ENCODE measurements at places on chromosomes 16 and 17. TPM values are rescaled to one million over a fixed set of nuclear protein-coding genes. Genes with fewer than 3 reads are reported as not detected.

DNA sequence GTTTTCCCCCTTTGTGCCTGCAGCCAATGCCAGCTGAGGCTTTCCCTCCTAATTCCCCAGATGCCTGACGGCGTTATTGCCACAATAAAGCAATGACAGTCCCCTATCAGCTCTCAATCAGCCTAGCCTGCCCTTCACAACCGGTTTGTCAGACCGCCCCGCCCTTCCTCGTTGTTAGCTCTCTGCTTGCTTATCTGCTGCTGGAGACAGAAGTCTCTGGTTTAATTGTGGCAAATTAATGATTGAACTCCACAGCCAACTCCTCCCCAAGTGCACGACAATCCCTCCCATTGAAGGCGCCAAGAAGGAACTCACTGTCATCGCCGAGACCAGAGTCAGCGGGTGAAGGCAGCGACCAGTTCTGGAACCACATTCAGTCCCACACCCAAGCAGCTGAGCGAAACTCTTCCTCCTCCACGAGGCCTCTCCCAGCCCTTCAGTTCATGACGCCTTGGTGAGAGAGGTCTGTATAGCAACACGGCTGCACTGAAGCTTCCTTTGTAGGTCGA, 474.4 kb downstream of the SLC39A11 start:
- no peak for DNase-seq

The TSPAN10 gene
- 0.56 TPM for total RNA-seq

DNA sequence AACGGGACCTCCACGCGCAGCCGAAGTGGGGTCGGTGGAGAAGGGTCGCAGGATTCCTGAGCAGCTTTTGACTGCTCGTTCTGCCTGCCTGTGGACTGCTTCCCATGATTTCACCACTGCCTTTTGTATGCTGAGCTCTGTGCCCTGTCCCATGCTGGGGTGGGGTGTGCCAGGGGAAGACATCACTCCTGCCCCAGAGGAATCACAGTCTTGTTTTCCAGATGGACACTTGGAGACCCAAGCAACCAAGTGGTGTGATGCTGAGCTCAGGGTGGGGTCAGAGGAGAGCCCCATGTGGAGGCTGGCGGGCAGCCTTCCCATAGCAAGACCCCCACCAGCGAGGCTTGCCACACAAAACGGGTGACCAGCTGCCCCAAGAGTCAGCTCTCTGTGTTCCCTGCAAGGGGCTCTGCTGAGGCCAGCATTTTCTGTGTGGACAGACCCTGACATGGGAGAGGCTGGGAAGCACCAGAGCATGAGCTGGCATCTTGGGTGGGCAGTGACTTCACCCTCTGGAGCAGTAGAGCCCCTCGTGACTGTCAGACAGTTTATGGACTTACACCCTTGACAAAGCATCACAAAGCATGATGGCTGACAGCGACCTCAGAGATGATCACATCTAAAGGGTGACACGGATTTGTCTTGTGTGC, 111.9 kb downstream of the GNAO1 start:
- no peak for DNase-seq

The CES1 gene
- total RNA-seq = 0.66 TPM

The DPEP3 gene
- not detected for total RNA-seq

The CCL3 gene
- total RNA-seq = 197 TPM

DNA sequence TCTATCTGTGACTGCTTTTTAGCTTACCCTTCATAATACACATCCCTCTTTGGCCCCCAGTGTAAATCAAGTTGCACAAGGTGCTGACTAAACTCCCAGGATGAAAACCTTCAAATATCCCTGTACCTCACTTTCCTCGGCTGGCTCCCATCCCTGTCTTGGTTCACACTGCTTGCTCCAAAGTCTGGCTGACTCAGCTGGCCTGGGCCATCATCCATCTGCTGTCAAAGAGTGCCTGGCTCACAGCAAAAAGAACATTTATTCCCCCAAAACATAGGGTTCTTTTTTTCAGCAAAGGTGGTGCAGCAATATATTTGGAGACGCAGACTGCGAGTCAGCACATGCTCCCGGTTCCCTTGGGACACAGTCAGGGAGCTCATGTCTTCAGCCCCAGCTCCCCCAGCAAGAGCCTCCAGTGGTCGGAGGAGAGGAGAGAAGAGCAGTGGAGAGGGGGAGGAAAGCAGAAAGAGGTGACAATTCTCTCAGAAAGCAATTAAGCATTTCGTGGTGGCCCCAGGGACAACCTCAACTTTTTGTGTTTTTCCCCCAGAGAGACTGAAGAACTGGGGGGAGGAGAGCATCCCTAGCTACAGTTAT, 26.1 kb downstream of the GPR142 start:
- no peak for DNase-seq

- no peak for DNase-seq
Observed at GRCh38 chr17:33266116-33266515, 27.0 kb downstream of the ASIC2 start.

- no peak for DNase-seq
Observed at GRCh38 chr17:33234930-33235685, 58.0 kb downstream of the ASIC2 start.

DNA sequence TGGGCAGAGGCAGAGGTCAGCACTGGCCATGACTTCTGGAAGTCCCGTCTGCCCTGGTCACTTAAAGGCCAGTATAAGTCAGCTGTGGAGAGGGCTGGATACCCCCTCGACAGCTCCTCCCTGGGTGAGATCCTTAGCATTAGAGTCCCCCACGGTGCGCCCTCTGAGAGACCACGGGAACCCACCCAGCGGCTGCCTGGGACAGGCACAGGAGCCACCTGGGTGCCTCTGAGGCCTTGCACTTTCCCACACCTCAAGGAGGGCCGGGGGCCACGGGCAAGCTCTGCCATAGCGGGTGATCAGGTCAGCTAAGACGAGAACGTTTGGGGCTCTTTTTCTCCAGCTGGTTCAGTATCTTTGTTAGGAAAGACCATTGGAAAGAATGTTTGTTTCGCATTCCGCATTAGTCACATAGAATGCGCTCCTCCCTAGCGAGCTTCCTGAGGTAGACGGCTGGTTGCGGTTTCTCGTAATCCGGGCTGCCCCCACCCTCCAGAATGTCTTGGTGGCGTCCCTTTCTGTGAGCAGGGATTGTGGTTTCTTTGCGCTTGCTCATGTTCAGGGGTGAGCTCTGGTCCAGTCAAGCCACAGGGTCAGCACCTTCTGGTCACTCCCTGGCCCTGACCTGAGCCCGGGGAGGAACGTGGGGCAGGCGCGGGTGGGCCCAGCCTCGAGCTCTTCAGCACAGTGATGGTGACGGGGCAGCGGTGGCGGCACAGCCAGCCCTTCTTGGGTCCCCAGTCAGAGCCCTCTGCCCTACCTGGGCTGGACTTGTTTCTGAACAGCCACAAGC, 25.2 kb downstream of the NME3 start:
- DNase-seq = no peak

- DNase-seq = no peak
Observed at GRCh38 chr16:57093666-57094564, 1.5 kb downstream of the CPNE2 start.

GRCh38 chr17:33396818-33397217, 103.7 kb upstream of the ASIC2 start:
- DNase-seq = no peak

GRCh38 chr16:2592786-2593185, 55.0 kb downstream of the PDPK1 start:
- no peak for DNase-seq

The RHBDL1 gene
- 1.3 TPM for total RNA-seq

GRCh38 chr17:5183410-5183793, 8.3 kb downstream of the ZNF594 start:
- DNase-seq = no peak

DNA sequence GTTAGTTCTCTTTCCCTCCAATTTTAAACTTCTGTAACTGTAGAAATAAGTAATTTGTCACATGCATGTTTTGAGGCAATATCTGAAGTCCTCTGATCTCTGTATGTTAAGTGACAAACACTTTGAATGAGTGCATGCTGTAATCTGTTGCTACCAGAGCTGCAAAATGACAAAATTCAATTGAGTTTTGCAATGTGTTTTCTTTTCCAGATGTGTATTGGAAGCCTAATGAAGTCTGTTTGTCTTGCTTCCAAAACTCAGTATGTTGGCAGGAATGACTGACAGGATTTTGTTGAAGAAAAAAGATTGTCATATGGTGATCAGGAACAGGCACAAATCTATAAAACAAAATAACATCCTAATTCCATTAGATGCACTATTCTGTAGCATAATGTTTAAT, 561.6 kb upstream of the CDH8 start:
- DNase-seq = no peak

The SMPD3 gene
- total RNA-seq = 1.5 TPM

GRCh38 chr16:79598348-79599181, 2.0 kb downstream of the MAF start:
- DNase-seq = no peak

The ATP2C2 gene
- total RNA-seq = not detected

The SLC38A10 gene
- total RNA-seq = 67.9 TPM

- DNase-seq = no peak
Observed at GRCh38 chr16:78415669-78416068, 316.2 kb downstream of the WWOX start.

DNA sequence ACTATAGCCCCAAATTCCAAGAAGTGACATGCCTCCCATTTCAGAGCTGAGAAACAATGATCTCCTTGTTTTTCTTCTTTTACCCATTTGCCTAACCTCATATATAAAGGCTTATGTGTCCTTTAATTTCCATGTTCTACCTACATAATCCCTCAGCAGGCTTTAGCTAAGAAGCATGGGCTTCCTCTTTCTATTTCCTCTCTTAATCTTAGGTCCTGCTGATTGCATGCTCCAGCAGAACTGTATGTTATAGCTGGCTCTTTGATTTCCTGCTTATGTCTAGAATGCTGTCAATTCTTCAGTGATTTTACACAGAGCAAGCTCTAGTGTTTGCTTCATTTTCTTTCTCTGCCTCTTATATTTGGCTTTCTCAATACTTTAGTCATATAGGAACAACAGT, 151.7 kb upstream of the COX10 start:
- DNase-seq = no peak

GRCh38 chr16:84467709-84468108, 36.8 kb downstream of the MEAK7 start:
- DNase-seq = no peak

- DNase-seq = no peak
Observed at GRCh38 chr17:59315866-59316265, 15.6 kb upstream of the YPEL2 start.

The RND2 gene
- total RNA-seq = not detected

- DNase-seq = no peak
Observed at GRCh38 chr16:76897816-76898215, 293.2 kb upstream of the MON1B start.

The C16orf92 gene
- not detected for total RNA-seq

DNA sequence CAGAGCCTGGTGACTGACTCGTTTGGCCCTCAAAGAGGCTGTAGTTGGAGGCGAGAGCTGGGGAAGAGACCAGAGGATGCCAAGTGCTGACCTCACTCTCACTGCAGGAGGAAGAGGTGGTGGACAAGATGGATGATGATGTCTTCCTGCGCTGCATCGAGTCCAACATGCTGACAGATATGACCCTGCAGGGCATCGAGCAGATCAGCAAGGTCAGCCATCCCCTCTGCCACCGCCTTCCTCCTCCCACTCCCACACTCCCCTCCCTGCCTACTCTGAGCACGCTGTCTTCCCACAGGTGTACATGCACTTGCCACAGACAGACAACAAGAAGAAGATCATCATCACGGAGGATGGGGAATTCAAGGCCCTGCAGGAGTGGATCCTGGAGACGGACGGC, 26.9 kb downstream of the POLR2A start:
- no peak for DNase-seq

DNA sequence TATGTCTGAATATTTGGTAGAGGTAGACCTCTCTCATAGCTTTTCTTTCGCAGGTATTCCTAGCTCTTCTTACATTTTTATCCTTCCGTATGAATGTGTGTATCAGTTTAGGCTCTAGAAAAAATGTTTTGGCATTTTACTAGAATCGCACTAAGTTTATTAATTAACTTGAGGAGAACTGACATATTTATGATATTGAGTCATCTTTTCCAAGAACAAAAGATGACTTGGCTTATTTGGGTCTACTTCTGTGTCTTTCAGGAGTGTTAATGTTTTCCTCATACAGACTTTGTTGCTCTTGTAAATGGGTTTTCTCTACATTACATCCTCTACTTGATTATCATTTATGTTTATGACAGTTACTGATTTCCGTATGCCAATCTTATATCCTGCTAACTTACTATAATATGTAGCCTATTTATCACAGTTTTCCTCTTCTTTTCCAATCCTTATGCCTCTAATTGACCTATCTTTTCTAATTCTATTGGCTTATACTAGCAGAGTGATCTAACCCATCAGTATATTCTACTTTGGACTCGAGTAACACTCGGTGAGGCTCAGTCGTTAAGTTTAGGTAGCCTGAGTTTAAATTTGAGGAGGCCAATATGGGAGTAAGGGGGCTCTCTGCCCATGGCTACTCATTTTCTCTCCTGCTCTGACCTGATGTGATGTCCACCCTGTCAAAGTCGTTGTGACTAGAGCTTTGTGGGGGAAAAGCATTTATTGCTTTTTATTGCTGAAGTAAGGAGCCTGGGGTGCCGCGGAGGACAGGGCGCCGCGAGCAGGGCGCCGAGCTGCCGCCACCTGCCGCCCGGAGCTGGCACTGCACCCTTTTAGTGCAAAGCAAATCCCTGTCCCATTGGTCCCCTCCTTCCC, 20.0 kb downstream of the ST6GALNAC1 start:
- no peak for DNase-seq

- no peak for DNase-seq
Observed at GRCh38 chr17:67617304-67617899, 100.3 kb upstream of the NOL11 start.

GRCh38 chr16:88929091-88929445, 47.9 kb downstream of the CBFA2T3 start:
- DNase-seq = no peak

- DNase-seq = no peak
Observed at GRCh38 chr16:77680496-77680895, 41.8 kb upstream of the NUDT7 start.

The BRICD5 gene
- 5.3 TPM for total RNA-seq

The CCL22 gene
- 775 TPM for total RNA-seq

The CHST5 gene
- total RNA-seq = 0.19 TPM

The AATK gene
- total RNA-seq = not detected

DNA sequence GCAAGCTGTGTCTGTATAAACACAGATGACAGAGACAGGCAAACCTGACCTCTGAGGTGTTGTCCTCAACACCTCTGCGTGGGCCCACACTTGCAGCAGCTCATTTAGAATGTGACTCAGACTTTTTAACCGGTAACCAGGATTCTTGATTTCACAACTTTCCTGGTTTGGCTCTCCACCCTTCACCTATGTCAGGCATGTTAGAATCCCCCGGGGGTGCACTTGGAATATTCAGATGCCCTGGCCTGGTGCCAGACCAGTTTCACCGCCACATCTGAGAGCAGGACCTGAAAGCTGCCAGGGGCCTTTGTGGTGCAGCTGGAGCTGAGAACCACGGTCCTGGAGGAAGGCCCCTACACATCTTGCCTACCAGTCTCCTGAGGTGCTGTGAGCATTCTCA, 4.8 kb downstream of the DHODH start:
- DNase-seq = no peak

GRCh38 chr16:17828012-17828411, 357.3 kb upstream of the XYLT1 start:
- no peak for DNase-seq

DNA sequence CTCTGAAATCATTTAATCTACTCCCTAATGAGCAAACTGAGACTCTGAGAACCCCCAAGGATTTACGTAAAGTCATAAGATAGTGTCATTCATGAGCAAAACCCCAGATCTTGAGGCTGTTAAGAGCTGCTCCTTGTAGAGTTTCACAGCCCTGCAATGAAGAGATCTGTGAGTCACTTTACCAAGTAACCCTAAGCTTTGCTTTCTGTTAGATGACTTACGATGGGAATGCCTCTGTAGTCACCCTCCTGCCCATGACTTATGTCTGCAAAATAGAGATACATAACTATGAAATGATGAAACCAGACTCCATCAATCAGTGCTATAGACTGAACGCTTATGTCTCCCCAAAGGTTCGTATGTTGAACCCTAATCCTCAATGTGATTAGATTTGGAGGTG, 117.7 kb downstream of the HS3ST3A1 start:
- no peak for DNase-seq
